Osteoblast (primary cell): ENCODE measurements at places on chromosomes 4 and X. TPM values are rescaled to one million over a fixed set of nuclear protein-coding genes. Genes with fewer than 3 reads are reported as not detected.

- peak; percentile 80 for DNase-seq
Measured at GRCh38 chr4:152255437-152255836, 280.5 kb downstream of the FBXW7 start.

DNA sequence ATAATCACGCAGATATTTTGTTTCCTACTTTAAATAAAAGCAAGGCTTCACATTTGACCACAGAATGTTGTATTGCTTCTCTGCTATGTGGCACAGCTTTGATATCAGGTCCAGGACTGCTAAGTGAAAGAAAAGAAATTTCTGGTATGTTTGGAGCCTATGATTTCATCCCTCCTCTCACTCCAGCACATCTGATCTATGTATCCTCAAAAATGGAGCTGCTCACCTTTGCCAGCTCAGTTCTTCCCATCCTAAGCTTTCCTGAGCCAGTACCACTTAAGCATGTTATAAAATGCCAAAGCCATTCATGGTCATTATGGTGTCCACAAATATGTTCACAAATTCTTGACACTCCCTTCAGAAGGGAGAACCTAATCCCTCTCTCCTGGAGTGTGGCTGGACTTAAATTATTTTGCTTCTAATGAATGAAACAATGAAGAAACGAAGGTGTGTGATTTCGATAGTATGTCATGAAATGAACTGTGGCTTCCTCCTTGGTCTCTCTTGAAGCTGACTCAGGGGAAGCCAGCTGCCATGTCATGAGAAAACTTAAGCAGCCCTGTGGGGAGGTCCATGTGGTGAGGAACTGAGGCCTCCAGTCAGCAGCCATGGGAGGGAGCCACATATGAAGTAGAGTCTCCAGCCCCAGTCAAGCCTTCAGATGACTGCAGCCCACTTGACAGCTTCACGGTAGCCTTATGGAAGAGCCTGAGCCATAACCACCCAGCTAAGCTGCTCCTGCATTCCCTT lies 207.7 kb downstream of the MGST2 start:
- DNase-seq = no peak

DNA sequence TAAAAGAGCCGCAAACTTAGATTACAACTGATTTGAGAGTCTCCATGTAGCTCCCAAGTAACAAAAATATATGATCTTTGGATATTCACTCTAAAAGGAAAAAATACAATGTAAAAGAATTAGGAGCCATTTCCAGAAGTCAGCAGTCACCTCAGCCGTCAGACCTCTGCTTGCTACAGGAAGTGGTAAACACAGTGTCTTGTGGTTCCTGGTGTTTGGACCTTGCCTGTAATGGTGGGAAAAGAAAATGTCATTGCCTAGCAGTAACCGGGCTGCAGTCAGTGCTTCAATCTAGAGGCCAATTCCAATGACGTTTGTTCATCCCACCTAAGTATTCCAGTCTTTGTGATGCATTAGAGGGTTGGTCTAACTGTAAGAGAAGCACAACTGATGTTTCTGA lies 28.9 kb upstream of the SMIM31 start:
- no peak for DNase-seq

DNA sequence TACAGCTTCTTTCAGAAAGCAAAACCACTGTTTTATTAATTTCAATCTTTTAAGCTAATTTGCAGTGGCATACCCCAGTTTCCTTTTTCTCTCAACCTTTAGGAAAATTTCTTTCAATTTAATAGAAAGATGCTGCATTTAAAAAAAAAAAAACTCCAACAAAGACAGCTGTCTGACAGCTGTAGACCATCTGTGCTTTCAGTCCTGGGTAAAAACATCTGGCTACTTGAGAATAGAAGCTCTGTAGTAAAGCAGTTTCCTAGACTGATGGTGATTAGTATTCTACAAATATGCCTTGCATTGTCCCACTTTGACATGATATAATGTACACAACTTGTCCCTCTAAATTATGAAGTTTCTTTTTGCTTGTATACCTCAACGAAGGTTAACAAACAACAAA lies 197.8 kb downstream of the EDA start:
- DNase-seq = no peak

DNA sequence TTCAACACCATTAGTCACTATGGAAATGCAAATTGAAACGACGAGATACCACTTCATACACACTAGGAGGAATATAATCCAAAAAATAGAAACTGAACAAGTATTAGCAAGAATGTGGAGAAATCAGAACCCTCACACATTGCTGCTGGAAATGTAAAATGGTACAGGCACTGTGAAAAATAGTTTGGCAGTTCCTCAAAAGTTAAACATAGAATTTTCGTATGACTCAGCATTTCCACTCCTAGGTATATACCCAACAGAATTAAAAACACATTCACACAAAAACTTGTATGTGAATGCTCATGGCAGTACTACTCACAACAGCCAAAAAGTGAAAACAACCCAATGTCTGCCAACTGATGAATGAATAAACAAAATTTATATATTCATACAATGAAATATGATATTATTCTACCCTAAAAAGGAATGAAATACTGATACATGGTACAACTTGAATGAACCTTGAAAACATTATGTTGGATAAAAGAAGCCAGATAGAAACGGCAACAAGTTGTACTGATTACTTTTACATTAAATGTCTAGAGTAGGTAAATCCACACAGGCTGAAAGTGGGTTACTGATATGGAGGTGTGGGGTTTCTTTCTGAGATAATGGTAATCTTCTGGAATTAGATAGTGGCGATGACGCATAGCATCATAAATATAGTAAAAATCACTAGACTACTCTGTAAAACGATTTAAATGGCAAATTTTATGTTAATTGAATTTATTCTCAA lies 22.3 kb downstream of the TEC start:
- no peak for DNase-seq

GRCh38 chrX:3638280-3638873 lies 75.1 kb downstream of the PRKX start:
- DNase-seq = peak; percentile 92

- DNase-seq = peak; percentile 89
Measured at GRCh38 chrX:49172280-49172780, 632 bp downstream of the PLP2 start.

DNA sequence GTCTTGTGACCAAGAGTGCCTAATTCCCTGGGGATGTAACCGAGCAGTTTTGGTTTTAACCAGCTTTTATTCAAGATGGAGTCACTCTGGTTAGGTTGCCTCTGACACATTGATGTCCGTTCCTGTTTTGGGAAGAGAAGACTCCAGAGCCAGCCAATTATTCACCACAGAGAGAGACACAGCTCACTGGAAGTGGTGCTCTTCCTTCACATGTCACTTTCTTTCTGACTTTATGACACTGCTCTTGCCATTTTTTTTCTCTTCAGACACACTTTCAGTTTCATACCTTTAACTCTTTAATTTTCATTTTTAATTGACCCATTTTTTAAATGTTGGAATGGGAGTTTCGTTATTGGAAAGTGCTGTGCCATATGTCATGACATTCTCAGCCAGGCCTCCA lies 418.4 kb upstream of the FSTL5 start:
- DNase-seq = no peak

- DNase-seq = no peak
Measured at GRCh38 chr4:4641661-4642495, 100.0 kb upstream of the STX18 start.

DNA sequence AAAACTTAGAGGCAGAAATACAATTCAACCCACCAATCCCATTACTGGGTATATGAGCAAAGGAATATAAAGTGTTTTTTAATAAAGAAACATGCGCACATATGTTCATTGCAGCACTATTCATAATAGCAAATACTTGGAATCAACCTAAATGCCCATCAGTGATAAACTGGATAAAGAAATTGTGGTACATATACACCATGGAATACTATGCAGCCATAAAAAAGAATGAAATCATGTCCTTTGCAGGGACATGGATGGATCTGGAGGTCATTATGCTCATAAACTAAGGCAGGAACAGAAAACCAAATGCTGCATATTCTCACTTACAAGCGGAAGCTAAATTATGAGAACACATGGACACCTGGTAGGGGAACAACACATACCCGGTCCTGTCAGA lies 807.7 kb upstream of the INTU start:
- no peak for DNase-seq

GRCh38 chr4:109944591-109944990 lies 31.9 kb downstream of the EGF start:
- DNase-seq = peak; percentile 8

DNA sequence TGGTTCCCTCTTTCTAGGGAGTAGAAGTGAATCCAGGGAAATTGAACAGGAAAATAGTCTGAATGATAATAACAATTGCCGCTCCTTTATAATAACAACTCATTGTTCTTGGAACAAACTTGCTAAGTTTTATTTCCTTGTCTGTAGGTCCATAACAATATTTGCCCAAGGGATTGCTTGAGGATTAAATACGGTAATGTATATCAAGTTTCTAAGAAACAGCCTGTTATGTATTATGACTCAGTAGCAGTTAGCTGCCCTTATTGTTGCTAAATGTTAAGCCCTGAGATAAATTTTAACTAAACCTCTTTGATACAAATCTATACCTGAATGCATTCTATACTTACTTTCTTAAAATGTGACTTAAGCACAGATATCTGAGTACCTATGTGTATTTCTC lies 215.9 kb upstream of the AADAT start:
- no peak for DNase-seq

DNA sequence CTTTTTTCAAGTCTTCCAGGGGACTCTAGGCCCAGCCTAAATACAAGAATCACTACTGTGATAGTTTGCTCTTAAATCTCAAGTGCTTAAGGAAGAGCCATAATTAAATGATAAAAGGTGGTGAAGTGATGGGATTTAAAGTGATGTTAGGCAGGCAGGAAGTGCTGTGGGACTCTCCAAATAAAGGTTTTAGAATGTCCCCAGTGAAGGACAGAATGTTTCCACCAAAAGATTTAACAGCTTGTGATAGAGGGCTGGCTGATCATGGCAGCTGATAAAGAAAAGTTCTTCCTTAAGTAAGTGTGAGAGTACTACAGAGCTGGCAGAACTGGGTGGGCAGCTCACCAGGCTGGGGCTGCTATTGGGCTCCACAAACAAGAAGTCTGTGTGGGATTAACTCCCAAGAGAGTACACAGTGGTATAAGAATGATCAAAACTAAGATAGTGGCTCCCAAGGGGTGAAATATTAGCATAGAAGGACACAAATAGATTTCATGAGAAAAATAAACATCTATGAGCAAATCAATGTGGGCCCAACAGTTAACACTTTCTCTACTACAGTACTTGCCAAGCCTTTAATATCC lies 637.2 kb upstream of the CPEB2 start:
- no peak for DNase-seq

GRCh38 chr4:139669890-139670289 lies 4.3 kb downstream of the MGST2 start:
- no peak for DNase-seq

DNA sequence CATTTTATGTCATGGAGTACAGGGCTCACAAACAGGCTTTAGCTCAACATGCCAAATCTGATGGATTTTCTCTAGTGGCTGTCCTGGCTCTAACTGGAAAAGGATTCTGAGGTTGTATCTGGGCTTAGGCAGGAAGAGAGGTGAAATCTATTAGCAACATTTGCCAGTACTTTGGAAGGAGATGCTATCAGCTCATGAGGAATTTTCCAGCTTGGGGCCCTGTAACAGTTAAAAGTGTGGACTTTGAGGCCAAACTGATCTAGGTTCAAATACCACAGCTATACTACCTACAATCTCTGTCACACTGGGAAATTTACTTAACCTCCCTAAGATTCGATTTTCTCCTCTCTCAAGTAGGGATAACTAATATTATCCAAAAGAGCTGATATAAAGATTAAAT lies 119.0 kb upstream of the HCCS start:
- DNase-seq = no peak

- no peak for DNase-seq
Measured at GRCh38 chrX:97987979-97988378, 1104.3 kb downstream of the RPA4 start.

DNA sequence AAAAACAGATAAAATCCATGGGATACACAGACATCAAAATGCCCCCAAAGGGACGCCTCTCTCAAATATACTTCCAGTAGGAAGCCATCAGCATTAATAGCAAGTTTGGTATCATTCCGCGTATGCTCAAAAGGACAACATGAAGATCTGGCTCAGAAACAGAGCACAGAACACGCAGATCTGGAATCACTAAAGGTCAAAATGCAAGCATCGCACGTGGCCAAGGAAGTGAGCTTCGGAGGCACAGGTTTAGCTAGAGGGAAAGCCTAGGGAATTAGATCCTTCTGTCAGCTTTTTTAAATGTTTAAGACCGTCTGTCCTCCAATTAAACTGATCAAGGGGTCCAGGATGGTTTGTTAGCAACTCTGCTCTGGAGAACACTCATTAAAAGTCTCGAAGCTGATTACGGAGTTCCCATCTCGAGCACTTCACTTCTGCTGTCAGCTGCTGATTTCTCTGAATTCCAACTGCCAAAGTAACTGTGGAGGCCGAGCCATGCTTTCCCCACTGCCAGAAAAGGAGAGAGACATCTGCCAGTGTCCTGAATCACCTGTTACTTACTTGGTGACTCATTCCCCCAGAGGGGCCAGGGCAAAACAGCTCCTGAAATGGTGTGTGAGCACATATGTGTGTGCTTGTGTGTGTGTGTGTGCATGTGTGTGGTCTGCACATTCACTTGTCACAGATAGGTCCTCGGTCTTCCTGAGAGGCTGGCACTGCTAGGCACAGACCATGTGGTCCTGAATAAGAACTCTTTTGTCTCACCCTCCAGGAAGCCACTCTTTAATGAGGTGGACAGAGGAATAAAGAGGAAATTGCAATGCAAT lies 177.7 kb upstream of the PPARGC1A start:
- DNase-seq = no peak

RUFY3 gene
- total RNA-seq = 82.5 and 90.2 TPM in 2 replicates

GNL3L gene
- 39.5 and 39.8 TPM in 2 replicates for total RNA-seq

IQSEC2 gene
- total RNA-seq = 10.1 and 14.7 TPM in 2 replicates

SSX1 gene
- total RNA-seq = not detected in 2 replicates

ADH1C gene
- total RNA-seq = 0.59 and 0.72 TPM in 2 replicates

HTRA3 gene
- 4.0 and 11.5 TPM in 2 replicates for total RNA-seq

UGT2A3 gene
- not detected in 2 replicates for total RNA-seq
